ENCODE measurements at places on chromosomes 4 and X. TPM values are rescaled to one million over a fixed set of nuclear protein-coding genes. Genes with fewer than 3 reads are reported as not detected.

Gene NAP1L2
- total RNA-seq, result 0.22 TPM

Gene RAB9A
- 47.1 TPM for total RNA-seq

Gene FBXO8
- 31.4 TPM for total RNA-seq

Gene ARX
- not detected for total RNA-seq

Gene EDNRA
- total RNA-seq, result 2.9 TPM
